ENCODE measurements at places on chromosomes 7 and 10.

- no peak for DNase-seq
These were observed 271.8 kb upstream of the NRG3 start for GRCh38 chr10:81603106-81603620.

DNA sequence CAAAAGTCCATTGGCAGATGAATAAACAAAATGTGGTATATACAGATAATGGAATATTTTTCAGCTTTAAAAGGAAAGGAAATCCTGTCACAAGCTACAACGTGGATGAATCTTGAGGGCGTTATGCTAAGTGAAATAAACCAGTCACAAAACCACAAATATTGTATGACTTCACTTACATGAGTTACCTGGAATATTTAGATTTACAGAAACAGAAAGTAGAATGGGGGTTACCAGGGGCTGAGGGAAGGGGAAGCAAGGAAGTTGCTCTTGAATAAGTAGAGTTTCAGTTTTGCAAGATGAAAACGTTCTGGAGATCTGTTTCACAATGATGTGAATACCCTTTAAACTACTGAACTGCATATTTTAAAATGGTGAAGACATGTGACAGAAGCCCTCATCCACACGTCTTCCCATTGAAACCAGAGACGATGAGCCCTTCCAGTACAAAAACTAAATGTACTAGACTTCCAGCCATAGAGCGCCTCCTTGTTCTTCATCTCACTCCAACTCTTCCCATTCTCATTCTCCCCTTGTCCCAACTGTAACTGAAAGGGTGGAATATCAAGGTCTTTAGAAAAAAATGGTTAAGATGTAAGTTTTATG is 62.4 kb downstream of the MICU1 start:
- DNase-seq, result no peak

GRCh38 chr7:22628112-22628511 is 98.9 kb upstream of the IL6 start:
- no peak for DNase-seq

DNA sequence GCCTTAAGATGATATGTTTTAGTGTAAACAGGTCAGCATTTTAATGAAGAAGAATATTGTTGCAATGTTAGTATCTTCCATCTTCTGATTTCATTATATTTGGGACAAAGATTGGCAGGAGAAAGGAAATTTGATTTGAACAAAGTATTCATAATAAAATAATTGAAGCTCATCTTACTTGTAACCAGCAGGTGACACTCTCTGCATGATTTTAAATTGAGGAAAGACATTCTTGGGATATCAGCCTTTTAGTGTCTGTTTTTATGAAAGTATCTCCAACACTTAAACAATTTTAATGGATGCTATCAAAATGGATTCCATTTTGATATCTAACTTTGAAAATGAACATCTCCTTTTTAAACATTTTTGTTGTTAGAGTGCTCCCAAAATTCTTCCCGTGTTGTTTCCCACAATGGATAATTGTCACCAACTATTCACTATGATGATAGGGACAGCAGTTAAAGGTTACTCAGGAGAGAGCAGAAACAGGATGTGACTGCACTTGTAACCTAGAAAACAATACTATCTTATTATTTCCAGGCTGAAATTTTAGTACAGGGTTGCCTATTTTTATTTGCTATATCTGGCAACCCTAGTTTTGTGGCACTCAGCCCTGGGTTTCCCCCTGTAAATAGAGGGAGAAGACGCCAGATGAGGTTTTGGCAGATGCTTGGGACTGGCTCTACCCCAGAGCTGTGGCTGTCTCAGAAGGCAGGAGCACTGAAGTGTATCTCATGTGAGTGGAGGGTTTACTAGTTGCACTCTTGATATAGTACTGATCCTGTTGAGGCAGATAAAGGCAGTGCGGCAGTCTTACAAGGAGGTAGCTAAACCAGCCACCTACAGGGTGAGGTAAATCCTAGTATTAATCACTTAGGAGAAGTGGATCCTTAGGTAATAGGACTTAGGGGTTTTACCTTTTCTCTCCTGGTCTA is 31.0 kb upstream of the ABCB4 start:
- DNase-seq, result no peak

Data from activated CD4-positive, alpha-beta T cell treated with anti-CD3 and anti-CD28 coated beads, Interleukin-2, amount 50 U/mL, for 1 hour (primary cell).